Stimulated activated CD8-positive, alpha-beta memory T cell treated with anti-CD3 and anti-CD28 coated beads, Interleukin-15, amount 100 ng/mL, for 24 hours (primary cell): ENCODE measurements at places on chromosomes 12 and 14.
A peak's percentile ranks its signal among the peaks of the same experiment; 100 is the strongest.

DNA sequence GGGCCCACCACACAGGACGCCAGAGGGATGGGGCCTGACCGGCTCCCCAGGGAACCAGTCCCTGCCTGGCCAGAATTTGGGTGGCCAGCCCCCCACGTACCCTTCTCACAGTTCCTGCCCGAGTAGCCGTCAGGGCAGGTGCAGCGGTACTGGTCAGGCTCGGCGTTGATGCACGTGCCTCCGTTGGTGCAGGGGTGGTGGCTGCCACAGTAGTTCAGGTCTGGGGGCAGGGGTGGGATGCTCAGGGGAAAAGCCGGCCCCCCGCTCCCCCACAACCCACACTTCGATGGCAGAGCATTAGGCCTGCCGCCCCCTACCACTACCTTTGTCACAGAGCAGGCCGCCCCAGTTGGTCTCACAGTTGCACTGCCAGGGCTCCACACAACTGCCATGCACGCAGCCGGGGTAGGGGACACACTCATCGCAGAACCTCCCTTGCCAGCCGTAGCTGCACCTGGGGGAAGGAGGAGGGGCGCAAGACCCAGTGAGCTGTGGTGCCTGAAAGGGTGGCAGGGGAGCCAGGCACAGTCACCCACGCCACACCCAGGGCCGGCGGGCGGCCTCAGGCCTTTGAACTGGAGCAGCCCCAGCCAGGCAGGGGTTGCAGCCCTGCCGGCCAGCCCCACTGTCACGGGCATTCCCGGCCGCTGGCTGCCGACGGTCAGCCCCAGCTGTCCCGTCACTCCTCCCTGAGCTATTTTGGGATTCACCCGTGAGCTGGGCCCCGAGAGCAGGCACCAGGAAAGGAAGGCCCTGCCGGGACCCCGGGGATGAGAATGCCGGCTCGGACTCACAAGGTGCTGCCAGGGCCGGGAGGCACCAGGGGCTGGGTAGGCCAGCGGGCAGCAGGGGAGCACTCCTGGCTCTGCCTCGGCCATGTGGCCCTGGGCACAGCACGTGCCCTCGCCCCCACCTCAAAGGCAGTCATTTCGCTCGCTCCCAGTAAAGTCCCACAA, 16.5 kb downstream of the JAG2 start:
- DNase-seq: no peak

DNA sequence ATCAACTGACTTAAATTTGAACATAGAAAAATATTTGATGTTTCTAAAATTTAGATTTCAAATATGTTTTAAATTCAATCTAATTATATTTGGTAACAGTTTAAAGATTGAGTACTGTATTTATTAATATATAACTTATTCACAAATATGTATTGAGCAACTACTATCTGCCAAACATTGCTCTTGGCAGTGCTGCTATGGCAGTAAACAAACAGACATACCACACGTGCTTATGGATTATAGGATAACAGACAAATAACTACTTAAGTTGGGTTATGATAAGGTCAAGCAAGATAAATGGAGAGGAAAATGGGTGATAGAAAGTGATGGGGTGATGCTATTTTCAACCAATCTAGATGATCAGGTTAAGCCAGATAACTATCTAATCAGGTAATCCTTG, 538.1 kb downstream of the C12orf50 start:
- no peak for DNase-seq

GRCh38 chr14:74543771-74544438, 50.3 kb downstream of the ISCA2 start:
- no peak for DNase-seq

GRCh38 chr12:3730111-3730510, 22.8 kb downstream of the CRACR2A start:
- no peak for DNase-seq

DNA sequence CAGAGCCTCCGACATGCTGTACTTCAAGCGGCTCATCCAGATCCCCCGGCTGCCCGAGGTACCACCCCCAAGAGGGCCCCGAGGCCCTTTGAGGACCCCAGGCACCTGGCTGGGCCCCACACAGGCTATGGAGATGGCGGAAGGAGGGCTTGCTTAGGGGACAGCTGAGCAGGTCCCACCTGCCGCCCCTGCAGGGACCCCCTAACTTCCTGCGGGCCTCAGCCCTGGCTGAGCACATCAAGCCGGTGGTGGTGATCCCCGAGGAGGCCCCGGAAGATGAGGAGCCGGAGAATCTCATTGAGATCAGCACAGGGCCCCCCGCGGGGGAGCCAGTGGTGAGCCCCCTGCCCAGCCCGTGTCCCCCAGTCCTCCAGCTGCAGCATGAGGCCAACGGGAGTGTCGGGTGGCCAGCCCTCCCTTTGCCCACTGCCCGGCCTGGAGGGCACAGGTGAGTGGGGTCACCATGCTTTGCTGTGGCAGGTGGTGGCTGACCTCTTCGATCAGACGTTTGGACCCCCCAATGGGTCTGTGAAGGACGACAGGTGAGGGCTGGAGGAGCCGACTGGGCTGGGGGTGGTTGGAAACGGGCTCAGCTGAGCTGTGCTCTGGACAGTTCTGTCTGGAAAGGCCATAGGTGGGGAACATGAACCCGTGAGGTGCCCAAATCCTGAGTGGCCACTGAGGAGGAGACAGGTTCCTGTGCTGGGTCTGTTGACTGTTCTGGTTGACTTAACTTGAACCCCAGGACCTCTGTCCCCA, 20.0 kb downstream of the HIP1R start:
- DNase-seq: no peak

DNA sequence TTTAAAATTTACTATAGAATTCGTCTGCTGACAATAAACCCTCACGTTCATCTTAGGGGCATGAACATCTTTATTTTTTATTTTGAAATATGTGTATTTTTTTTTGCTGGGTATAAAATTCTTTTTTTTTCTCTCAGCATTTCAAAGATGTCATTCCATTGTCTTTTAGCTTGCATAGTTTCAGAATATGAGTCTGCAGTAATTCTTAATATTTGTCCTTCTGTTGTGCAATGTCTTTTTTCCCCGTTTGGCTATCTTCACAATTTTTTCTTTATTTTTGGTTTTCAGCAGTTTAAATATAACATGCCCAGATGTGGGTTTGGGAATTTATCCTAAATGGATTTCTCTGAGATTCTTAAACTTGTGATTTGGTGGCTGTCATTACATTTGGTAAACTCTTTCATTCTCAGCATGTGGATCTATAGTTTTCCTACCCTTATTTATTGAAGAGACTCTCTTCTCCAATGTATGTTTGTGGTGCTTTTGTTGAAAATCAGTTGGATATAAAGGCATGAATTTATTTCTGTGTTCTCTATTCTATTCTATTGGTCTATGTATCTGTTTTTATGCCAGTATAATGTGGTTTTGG, 37.8 kb upstream of the PLBD1 start:
- DNase-seq: no peak

DNA sequence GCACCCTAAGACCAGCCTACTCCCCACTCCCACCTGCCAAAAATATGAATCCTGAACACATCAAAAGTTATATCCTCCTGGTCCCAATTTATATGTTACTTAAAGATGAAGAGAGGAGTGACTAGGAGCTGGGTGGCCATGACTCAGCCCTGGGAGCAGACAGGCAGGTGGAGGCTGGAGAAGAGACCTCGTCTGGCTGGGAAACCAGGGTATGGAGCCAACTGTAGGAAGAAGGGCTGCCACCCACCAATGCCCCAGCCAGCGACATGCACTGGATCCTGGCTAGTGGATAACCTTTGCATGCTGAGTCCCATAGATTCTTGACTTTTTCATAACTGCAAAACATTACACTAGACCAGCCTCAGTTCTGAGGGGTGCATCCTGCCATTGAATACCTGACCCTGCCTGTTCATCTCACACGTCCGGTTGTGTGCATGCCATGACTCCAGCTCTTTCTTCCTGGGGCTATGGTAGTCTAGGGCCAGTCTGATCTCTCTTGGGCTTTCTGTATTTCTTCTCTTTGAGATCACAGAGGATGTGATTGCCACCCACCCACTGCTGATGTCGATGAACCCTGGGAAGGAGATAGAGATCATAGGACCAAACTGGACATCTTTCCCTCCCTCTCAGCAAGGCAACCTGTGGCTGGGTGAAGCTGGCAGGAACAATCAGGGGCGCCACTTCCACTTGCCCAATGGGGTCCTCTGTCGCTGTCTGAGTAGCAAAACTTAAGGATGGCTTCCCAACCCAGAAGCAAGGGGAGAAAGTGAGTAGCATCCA, 69.6 kb upstream of the DDX11 start:
- DNase-seq: no peak

DNA sequence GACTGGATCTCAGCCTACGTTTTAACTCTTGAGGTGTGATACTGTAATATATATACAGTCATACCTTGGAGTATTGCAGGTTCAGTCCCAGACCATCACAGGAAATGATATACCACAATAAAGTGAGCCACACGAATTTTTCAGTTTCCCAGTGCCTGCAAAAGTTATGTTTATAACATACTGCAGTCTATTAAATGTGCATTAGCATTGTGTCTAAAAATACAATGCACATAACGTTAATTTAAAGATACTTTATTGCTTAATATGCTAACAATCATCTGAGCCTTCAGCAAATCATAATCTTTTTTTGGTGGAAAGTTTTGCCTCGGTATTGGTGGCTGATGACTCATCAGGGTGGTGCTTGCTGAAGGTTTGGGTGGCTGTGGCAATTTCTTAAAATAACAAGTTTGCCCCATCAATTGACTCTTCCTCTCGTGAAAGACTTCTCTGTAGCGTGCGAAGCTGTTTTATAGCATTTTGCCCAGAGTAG, 18.9 kb downstream of the PYROXD1 start:
- DNase-seq: no peak

DNA sequence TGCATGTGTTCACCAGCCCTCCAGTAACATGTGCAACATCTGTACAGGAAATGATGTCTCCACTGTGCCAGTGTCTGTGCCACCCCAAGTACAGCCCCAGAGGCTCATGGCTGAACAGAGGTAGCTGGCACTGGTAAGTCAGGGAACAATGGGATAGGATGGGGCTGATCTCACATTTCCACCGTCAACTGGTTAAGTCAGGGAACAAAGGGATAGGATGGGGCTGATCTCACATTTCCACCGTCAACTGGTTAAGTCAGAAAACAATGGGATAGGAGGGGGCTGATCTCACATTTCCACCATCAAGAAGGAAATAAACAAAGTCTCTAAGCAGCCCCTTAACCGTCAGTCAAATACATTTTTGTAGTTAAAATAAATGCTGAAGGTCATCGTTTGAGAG, 246.6 kb downstream of the TMEM132D start:
- no peak for DNase-seq

- no peak for DNase-seq
These were observed 16.8 kb downstream of the EML1 start for GRCh38 chr14:99809859-99810558.

DNA sequence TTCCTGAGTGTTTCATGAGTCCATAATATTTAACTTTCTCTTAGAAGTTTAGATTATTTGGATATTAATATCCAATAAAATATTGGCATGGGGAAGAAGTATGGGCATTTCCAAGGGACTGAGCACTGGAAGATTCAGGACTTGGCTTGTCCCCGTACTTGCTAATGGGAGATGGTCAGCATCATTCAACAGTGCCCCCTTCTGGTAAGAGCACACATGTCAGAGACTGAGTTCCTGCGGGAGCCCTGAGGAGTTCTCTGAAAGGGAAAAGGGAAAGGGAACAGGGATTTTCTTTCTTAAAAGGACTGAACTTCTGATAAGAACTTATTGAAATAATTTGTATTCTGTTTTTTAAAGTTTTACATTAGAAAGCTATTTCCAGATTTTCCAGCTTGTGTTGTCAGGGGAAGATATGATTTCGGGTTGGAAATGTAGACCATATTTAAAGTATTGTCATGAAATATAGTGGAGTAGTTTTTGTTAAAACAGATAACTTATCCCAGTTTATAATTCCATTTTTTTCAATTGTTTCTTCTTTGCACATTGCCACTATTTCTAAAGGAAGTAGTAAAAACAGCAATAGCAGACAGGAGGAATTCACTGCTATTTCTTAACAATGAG, 59.8 kb upstream of the C12orf71 start:
- DNase-seq: no peak

- DNase-seq: no peak
These were observed 82.5 kb upstream of the EVL start for GRCh38 chr14:99982537-99983250.

GRCh38 chr12:95641299-95641952, 90.2 kb upstream of the USP44 start:
- no peak for DNase-seq

DNA sequence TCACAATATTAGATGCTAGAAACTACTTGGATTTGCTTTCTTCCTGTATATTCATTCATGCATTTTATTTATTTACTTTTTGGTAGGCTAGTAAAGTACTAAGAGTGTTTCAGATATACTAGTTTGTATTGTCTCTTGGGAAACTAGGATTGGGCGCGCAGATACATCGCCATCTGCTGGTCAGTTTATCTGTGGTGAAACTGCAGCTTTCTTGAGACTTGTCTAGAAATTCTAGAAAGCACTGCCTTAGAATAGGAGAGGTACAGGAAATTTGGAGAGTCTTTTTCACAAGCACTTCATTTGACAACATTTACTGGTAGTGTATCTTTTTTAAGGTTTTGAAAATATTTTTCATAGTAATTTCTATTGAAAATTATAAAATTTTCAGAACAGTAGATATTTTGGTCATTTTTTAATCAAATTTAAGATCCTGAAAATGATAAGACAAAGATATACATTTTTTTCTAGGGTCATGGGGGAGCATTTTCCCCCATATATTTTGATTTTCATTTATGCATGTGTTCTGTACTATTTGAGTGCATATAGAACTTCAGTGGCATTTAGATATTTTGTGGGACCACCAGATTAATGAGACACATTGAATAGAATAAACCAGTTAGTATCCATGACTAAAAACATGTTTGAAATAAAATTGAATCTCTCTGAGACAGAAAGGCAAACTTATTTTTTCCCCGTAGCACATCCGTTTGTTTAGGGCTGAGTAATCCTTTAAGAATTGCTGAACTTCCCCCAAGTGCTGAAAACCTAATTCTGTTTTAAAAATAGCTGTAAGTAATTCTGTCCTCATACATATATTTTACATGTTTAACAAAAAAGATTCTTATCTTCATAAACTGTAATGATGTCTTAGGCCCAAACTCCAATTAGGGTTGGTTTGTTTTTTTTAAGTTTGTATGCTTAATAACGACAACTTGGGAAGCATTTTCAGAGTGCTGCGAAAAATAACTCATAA, 44.5 kb downstream of the SLC38A6 start:
- peak; percentile 6 for DNase-seq

GRCh38 chr14:93945070-93945399, 17.9 kb downstream of the FAM181A start:
- no peak for DNase-seq

DNA sequence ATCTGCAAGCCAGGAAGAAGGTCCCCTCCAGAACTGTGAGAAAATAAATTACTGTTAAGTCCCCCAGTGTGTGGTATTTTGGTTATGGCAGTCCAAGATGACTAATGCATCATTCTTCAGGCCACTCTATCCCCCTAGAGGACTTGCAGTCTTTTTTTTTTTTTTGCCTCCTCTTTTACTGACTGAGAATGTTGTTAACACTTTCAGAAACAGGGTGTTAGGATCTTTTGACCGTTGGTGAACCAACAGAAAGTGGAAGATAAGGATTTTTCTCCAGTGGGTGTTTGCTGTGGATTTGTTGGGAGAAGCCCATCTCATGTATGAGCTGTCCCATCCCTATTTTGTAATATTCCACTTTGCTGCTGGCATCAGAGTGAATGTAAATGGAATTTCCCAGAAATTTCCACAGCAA, 37.8 kb downstream of the MARK3 start:
- no peak for DNase-seq

- DNase-seq: no peak
These were observed 433 bp downstream of the COX16 start for GRCh38 chr14:70359076-70359424.

- no peak for DNase-seq
These were observed 18.9 kb downstream of the PITPNM2 start for GRCh38 chr12:123131879-123132402.
